ENCODE measurements at places on chromosomes 6 and 20.

GRCh38 chr20:39259808-39260207, 297.7 kb downstream of the DHX35 start:
- no peak for DNase-seq

GRCh38 chr6:7106752-7107577, 796 bp upstream of the RREB1 start:
- DNase-seq = peak; percentile 63

GRCh38 chr6:21596145-21596948, 2.8 kb downstream of the SOX4 start:
- DNase-seq = no peak

DNA sequence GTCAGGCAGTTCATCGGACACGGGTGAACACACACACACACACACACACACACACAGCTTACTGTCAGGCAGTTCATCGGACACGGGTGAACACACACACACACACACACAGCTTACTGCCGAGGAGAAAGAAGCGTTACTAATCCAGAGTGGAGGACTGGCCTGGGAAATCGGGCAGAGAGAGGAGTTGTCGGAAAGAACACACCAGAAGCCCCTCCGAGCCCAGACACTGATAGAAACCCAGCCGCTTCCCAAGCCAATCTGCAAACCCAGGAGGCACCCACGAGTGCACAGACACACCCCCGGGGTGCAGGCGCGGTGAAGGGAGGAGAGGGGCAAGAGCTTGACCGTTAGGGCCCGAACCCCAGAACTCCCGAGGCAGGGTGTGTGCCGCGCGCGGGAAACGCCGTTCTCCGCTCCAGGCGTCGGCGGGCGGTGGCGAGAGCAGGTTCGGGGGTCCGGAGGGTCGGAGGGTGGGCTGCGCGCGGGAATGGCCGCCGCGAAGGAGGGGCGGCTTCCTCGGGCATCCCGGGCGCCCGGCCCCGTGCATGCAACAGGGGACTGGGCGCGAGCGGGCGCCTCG, 636 bp downstream of the ELOVL2 start:
- DNase-seq = no peak

- no peak for DNase-seq
These were observed 45.6 kb downstream of the EDN1 start for GRCh38 chr6:12335717-12336116.
